SHP77 (cell line): ENCODE measurements at places on chromosomes 2 and 18.

GRCh38 chr2:150339951-150340350, 147.5 kb downstream of the RND3 start:
- no peak for DNase-seq

DNA sequence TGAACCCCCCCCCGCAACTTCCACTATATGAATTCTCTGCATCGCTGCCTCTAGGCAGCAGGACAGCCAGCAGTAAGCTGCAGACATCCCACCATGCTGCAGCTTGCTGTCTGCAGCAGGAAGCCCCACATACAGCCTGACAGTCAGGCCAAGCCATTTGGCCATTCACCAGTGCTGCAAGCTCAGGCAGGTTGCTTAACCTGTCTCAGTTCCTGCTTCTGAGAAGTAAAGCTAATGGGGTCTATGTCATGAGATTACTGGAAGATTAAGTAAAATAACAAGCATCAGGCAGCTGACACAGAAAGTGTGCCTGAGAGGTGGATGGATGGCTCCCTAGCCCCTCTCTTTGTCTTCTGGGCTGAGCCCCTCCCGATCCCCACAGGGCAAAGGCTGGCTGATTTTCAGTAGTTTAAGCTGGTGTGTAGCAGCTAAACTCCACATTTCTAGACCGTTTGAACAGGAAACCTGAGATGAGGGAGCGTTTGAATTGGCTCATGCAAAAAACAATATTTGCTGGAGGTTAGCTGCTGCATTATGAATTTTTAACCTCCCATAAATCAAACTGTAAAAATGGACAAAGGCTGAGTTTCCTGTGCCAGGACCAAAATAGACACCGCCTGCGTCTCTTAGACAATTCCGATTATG, 193.8 kb upstream of the ARL4C start:
- DNase-seq, result peak; percentile 96

GRCh38 chr18:7987284-7987976, 420.3 kb downstream of the PTPRM start:
- DNase-seq, result no peak

DNA sequence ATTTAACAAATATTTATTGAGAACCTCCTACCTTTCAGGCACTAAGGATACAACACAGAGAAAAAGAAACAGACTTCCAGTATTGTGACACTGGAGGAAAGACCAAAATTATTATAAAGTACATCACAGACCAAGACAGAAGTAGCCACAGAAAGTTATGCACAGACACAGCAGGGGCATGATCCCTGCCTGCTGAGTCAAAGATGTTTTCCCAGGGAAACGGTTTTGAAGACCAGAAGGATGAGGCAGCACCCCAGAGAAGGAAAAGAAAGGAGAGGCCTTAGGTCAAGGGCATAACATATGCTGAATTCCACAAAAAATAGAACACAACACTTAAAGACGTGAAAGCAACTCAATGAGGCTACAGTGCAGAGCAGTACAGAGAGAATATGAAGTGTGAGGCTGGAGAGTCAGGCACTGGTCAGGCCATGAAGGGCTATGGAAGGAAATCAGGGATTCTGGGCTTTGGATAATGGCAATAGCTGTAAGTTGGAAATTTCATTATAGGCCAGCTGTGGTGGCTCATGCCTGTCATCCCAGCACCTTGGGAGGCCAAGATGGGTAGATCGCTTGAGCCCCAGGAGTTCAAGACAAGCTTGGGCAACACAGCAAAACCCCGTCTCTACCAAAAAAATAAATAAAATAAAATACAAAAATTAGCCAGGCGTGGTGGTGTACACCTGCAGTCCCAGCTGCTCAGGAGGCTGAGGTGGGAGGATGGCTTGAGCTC, 8.2 kb downstream of the ADAM17 start:
- DNase-seq, result no peak

GRCh38 chr2:230957756-230958391, 32.8 kb upstream of the GPR55 start:
- DNase-seq, result no peak

- no peak for DNase-seq
Measured at GRCh38 chr2:105427485-105427884, 28.6 kb upstream of the FHL2 start.

GRCh38 chr2:198441901-198442300, 637.5 kb downstream of the PLCL1 start:
- no peak for DNase-seq

- DNase-seq, result no peak
Measured at GRCh38 chr2:36197181-36197971, 158.2 kb upstream of the CRIM1 start.

- no peak for DNase-seq
Measured at GRCh38 chr2:147375073-147375472, 469.8 kb upstream of the ACVR2A start.

DNA sequence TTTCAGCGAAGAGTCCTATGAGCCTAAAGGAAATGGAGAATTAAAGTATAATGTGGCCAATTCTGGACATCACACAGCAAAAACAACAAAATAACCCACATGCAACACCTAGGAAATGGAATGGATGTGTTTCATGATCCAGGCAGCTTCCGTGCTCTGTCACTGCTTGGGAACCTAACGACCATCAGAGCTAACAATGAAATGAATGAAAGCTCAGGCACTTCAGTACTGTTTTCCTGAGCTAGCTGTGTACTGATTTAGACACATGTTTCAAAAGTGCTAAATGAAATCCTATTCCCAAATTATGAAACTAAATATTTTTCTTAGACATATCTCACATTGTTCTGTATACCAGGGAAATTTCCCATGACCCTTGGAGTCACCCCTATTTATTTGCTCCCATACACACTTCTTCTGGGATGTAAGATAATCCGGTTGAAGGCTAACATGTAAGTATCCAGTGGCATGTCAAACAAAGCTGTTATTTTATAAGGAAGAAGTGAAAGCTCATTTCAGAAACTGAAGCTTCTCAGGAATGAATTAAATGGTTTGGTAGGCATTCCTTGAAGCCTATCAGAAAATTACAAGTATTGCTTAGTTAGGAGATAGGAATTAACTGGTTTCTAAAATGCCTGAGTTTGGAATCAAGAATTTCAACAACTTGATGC, 108.5 kb upstream of the RND3 start:
- no peak for DNase-seq

DNA sequence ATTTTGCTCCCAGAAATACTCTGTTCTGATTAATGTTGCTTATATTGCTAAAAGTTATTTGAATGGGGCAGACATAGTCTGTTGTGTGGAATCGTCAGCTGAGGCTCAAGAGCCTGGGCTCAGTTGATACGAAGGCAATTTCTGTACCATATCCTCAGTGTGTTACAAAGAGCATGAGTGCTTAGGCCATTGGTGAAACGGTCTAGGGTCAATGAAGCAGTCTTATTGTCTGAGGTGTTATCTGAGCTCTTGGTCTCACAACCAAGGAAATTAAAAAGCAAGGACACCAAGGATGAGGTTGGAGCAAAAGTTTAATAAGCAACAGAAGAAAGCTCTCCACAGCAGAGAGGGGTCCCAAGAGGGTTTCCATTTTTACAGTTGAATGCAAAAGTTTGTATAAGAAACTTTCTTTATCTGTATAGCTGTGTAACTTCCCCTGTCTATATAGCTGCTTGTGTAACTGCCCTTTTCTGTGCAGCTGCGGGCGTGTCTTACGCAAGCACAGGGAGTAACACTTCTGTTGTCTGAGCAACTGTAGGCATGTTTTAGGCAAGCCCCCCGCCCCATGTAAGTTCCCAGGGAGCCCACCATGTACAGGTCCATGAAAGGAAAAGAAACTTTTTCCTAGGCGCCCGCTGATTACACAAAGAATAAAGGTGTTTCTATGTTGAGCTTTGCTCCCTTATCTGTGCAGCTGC, 40.6 kb upstream of the DSC1 start:
- no peak for DNase-seq

- DNase-seq, result no peak
Measured at GRCh38 chr18:57210716-57211411, 64.0 kb downstream of the BOD1L2 start.
